ENCODE measurements at places on chromosomes 12 and 14. TPM values are rescaled to one million over a fixed set of nuclear protein-coding genes. Genes with fewer than 3 reads are reported as not detected.

The SLC7A7 gene
- polyA plus RNA-seq, result 22.7 TPM

The SOCS2 gene
- 17.5 TPM for polyA plus RNA-seq

The CALCOCO1 gene
- 24.0 TPM for polyA plus RNA-seq

The GRIN2B gene
- polyA plus RNA-seq, result not detected

The LRRC10 gene
- not detected for polyA plus RNA-seq

Data from sigmoid colon (tissue), 7 donors.